ENCODE measurements at places on chromosomes 1 and 21.
A peak's percentile ranks its signal among the peaks of the same experiment; 100 is the strongest.

GRCh38 chr1:32201011-32201855, 838 bp downstream of the CCDC28B start:
- DNase-seq, result peak; percentile 78

- no peak for DNase-seq
These were observed 121.1 kb downstream of the SIK1 start for GRCh38 chr21:43305811-43306311.

DNA sequence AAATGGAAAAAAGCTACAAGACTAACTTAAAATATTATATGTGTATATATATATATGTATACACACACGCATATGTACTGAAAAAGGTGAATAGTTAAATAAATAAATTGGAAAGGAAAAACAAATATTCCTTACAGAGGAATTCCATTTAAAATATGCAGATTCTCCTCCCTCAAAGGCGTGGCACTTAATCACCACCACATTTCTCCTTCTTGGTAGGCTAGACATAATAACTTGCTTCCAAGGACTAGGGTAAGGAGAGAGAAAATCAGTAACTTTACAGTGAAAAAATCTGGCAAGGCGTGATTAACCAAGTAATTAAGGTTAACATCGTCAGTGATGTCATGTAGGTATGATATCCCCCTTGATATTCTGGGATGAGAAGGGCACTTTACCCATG, 84.0 kb upstream of the USP25 start:
- DNase-seq, result no peak

GRCh38 chr1:211811126-211811525, 19.4 kb downstream of the LPGAT1 start:
- DNase-seq, result no peak

DNA sequence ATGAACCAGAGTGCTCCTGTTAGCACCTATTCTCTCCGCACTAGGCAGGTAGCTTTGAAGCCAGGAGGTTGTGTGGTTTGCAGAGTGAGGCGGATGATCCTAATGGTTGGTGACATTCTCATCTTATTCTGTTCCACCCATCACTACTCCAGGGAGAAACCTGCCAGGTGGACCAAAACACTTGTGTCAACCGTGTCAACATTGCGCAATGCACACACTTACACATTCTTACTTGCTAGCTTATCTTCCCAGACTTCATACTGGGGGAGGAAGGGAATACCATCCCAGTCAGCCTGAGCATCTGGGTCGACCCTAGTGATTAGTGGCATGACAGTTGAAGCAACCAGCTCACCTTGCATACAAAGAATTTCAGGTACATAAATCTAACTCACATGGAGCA, 236.9 kb downstream of the RPS6KC1 start:
- DNase-seq, result no peak

GRCh38 chr1:1080951-1081310, 6.8 kb upstream of the RNF223 start:
- DNase-seq, result peak; percentile 71

DNA sequence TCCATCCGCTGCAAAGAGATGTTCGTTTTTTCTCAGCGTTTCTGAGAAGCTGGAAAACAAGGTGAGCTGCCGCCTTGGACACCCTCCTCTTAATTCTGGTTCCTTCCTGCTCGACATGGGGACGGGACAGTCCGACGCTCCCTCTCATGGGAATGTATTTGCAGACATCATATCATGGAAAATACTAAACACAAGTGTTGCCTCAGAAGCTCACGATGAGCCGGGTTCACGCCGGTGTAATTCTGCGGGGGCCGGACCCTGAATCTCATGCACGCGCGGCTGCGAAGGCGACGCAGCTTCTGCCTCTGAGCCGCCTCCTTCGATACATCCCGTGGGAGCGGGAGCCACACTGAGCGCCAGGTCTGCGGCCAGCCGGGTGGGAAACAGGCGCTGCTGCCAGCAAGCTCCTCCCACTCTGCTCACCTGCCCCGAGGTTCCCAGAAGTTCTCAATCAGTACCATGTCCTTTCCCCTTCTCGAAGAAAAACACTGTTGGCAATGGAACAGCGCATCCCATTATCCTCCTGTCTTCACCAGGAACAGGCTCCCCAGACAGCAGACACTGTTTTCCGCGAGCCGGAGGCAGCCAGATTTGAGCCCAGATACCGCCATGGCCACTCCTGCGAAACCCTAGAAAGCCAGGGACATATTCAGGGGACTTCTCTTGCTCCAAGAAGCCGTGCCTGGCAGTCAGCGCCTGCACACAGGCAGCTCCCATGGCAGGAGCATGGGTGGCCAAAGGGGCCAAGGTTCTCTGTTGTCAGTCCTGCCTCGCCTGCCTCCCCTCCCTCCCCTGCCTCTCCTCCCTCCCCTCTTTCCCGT, 98.0 kb downstream of the WDR4 start:
- DNase-seq, result peak; percentile 91

GRCh38 chr1:23368562-23369334, 888 bp downstream of the ZNF436 start:
- DNase-seq, result peak; percentile 97

DNA sequence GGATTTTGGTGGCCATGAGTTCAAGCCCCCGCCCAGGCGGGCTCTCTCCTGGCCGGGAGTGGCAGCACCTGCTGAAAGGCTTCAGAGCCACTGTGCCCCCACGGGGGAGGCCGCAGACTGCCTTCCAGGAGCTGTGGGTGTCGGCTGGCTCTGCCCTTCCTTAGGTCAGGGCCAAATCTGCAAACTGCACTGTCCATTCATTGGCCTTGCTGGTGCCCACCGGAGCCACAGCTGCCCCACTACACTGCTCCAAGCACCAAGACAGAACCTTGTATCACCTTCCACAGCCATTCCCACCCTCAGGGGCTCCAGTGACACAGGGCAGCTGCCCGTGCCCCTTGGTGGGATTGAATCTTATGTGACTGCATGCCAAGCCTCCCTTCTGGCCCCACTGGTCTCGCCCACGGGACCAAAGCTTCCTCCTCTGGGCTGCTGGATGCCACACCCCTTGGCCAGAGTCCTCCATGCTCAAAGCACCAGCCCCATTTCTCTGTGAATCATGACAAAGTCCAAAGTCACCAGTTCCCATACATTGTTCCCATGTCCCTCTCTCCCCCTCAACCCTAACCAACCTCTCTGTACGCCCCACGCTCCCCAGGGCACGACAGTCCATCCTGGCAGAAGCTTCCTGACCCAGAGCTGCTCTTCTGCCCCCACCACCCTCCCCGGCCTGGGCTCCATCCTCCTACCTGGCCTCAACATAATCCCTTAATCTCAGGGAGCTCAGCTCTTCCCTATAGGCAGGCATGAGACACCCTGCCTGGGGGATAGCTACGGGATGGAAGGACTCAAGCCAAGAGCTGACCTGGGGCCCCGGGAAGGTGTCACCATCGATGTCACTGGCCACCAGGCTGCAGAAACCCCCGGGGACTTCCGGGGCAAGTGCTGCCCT, 20.9 kb upstream of the GPR153 start:
- DNase-seq, result no peak

- DNase-seq, result no peak
These were observed 591.8 kb downstream of the ADGRL2 start for GRCh38 chr1:82392513-82392912.

GRCh38 chr1:22142315-22143064, 407 bp downstream of the WNT4 start:
- peak; percentile 74 for DNase-seq

GRCh38 chr1:163896001-163896400, 574.2 kb downstream of the NUF2 start:
- DNase-seq, result no peak

DNA sequence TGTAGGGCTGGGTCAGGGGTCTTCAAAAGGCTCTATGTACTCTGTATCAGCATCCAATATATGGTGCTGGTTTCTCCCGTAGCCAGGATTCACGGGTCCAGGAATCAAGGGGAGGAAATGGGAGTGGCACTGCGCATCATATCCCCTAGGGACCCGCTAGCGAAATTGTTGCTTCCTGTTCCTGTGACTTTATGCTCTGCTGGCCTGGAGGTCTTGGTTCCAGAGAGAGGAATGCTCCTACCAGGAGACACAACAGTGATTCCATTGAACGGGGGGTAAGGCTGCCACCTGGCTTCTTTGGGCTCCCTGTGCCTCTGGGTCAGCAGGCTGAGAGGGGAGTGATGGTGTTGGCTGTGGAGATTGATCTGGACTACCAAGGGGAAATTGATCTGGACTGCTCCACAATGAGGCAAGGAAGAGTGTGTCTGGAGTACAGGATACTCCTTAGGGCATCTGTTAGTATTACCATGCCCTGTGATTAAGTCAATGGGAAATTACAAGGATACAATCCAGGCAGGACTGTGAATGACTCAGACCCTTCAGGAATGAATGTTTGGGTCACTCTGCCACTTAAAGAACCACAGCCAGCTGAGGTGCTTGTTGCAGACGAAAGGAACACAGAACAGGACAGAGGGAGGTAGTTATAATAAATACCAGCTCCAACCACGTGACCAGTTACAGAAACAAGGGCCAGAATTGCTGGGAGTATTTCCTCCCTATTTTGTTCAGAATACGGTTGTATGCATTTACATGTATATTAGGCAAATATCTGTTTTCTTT, 10.2 kb downstream of the SPSB1 start:
- peak; percentile 95 for DNase-seq

DNA sequence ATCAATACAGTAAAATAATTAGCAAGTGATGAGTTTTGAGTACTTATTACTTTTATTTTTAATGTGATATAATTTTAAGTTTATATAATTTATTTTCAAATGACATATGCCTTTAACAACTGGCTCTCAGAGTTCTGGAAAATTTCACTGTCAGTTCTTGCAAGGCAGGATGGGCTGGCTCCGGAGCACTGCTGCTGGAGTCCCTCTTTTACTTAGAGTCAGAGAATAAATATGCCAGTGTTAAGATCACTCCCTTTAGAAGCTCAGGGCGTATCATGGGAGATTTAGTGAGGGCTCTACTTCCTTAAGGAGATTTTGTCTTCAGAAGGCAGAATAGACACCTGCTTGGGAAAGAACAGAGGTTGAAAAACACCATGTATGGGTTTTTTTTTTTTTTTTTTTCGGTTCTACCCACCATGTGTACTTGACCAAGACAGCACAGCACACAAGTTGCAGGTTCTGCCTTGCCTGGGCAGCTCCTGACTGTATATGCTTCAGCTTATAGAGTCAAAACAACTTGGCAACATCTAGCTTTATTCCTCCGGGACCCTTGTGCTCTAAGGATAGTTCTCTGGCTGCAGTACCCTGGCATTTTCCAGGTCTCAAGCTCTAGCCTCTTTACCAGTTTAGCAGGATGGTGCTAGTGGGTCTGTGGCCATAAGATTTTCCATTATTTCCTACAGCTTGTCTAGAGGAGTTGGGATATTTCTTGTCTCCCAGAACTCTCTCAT, 29.7 kb upstream of the FMOD start:
- no peak for DNase-seq

GRCh38 chr21:26565111-26565510, 8.0 kb downstream of the CYYR1 start:
- DNase-seq, result no peak

DNA sequence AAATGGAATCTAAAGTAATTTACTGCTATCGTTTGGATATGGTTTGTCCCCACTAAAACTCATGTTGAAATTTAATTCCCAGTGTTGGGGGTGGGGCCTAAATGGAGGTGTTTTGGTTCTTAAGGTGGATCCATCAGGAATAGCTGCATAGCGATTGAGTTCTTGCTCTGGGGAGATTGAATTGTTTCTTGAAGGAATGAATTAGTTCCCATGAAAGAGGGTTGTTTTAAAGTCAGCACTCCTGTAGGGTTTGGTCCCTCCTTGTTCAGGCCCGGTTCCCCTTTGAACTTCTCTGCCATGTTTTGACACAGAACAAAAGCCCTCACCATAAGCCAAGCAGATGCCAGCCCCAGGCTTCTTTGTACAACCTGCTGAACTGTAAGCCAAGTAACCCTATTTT, 170.9 kb downstream of the COL11A1 start:
- no peak for DNase-seq

GRCh38 chr1:186250529-186250928, 124.5 kb downstream of the TPR start:
- no peak for DNase-seq

GRCh38 chr1:55214212-55214933, 791 bp downstream of the USP24 start:
- DNase-seq, result peak; percentile 76

- no peak for DNase-seq
These were observed 84.7 kb downstream of the NOTCH2 start for GRCh38 chr1:119984771-119985170.

DNA sequence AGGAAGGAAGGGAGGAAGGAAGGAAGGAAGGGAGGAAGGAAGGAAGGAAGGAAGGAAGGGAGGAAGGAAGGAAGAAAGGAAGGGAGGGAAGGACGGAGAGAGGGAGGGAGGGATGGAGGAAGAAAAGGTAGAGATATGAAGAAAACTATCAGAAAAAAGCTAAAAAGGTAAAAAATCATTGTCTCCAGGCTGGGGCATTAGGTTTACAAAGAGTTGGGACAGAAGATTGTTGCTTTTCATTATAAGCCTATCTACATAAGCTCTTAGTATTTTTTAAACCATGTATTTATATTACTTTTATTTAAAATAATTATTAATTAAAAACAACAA, 7.2 kb upstream of the PINK1 start:
- no peak for DNase-seq

All from islet precursor cell (in vitro differentiated cells).